AG09309 (cell line): ENCODE measurements at places on chromosomes 1 and 21.

- DNase-seq, result no peak
Measured at GRCh38 chr1:183910845-183911244, 105.9 kb downstream of the RGL1 start.

DNA sequence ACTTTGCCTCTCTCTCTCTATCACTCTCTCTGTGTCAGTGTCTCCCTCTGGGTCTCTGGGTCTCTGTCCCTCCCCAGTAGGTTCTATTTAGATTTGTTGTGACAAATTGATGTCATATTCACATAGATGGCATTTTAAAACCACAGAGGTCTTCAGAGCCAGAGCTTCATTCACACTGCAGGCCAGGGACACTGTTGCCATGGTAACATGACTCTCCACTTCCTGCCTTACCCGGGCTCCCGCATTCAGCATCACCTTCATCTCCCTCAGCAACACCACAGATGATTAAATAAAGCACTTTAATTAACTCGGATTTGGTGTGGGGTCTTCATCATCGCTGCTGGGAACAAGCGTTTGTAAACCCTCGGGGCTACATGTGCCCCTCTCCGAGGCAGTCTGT lies 132.6 kb downstream of the ETS2 start:
- DNase-seq, result no peak

- DNase-seq, result peak; percentile 41
Measured at GRCh38 chr1:100671601-100672000, 47.9 kb upstream of the VCAM1 start.

DNA sequence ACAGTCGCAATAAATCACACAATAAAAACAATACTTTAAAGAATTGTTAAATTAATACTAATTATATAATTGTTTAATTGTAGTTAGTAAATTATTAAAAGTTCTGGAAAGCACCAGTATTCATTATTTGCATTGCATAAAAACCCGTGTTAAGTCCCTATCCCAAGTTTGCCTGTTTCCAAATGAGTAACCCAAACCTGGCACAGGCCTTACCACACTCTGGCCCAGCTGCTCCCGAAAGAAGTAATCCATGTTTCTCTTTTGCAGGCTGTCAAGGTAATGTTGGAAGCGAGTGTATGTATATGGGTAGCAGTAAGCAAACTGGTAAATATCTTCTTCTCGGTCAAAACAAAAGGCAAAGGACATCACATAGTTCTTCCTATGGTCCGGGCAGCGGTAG lies 268.7 kb upstream of the BEND5 start:
- DNase-seq, result no peak

DNA sequence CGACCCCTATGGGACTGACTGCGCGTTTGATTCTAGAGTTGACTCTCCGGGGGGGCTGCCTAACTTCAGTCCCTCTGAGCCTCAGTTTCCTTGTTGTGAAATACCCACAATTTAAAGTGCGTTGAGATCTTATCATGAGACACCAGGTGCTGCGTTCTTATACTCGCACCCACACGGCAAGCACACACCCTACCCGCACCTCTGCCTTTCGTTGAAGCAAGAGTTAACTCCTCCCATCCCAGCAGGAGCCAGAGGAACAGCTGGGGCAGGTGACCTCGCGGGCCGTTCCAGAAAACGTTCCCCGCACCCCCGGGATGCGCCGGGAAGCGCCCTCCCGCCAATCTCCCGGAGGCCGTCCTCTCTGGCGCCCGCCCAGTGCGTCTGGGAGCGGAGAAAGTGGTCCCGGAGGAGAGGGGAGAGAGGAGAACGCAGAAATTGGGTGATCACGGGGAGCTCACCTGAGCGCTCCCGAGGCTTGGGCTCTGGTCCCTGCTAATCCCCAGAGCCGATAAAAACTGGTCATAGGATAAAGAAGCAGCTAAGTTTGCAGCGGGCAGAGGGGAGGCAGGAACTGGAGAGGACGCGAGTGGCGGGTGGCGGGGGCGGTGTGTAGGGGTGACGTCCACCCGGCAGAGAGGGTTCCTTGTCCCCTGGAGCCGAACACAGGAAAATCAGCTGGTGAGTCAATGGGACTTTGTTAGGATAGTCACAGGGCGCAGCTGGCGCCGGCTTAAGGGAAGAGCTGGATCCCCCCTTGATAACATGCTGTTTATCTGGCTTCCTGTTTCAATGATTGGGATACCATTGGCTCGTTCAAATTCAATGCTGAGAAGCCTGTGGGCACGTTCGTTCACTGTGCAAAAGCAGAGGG lies 869 bp downstream of the NAV1 start:
- no peak for DNase-seq

GRCh38 chr1:228555074-228555994 lies 68.2 kb downstream of the RNF187 start:
- DNase-seq, result no peak

- DNase-seq, result no peak
Measured at GRCh38 chr1:198678301-198678836, 39.5 kb downstream of the PTPRC start.

- DNase-seq, result no peak
Measured at GRCh38 chr1:244218220-244218619, 167.1 kb downstream of the ZBTB18 start.

DNA sequence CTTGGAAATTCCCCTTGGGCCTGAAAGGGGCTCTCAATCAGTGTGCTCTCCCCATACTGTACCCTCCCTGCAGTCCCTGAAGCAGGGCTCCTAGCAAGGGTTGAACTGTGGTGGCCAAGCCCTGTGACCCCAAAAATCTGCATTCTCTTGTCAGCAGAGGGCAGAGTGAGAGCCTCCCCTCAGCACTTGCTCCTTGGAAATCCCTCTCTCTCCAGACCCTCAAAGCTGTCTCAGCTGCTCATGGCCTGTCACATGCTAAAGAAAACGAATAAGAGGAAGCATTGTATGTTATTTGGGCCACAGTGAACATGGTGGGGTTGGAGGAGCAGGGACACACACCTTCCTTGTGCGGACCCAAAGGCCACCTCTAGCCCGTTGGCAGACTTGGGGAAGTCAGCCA lies 47.2 kb upstream of the SYNC start:
- DNase-seq, result no peak

DNA sequence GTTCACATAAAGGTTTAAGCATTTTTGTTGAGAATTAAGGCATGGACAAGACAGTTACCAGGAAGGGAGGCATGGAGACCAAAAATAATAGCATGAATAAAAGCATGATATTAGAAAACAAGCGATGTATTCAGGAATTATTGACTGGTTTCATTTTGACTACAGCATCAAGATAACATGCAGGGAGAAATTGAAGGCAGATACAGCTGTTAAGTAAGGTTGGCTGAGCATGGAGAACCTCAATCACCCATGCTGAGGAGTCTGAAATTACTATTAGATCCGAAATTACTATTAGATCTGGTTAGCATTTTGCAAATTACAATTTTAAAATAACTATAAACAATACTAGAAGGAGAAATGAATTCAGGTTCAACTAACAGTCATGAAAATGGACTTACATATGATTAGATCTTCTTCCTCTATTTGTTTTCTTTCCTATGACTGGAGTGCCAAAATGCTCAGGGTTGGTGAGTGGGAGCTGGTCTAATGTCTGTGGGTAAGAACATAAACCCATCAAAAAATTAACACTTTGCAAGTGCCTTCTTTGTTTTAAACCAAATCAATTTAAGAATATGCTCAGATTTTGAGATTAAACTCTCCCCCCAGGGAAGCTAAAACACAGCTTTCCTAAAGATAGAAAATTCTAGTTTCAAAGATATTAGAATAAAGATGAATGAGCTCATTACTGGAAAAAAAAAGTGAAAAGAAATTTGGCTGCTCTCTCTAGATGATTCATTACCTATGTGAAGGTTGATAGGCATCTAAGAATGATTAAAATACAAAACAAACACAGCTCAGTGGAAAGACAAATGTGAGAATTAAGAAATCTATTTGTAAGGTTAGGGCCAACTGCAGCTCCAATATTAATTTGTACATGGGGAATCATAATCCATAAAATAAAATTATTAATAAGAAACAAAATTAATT lies 81.7 kb downstream of the ARID4B start:
- DNase-seq, result no peak

GRCh38 chr1:72670902-72671301 lies 388.6 kb upstream of the NEGR1 start:
- DNase-seq, result no peak

GRCh38 chr1:154940651-154941194 lies 4.2 kb upstream of the PMVK start:
- DNase-seq, result no peak

DNA sequence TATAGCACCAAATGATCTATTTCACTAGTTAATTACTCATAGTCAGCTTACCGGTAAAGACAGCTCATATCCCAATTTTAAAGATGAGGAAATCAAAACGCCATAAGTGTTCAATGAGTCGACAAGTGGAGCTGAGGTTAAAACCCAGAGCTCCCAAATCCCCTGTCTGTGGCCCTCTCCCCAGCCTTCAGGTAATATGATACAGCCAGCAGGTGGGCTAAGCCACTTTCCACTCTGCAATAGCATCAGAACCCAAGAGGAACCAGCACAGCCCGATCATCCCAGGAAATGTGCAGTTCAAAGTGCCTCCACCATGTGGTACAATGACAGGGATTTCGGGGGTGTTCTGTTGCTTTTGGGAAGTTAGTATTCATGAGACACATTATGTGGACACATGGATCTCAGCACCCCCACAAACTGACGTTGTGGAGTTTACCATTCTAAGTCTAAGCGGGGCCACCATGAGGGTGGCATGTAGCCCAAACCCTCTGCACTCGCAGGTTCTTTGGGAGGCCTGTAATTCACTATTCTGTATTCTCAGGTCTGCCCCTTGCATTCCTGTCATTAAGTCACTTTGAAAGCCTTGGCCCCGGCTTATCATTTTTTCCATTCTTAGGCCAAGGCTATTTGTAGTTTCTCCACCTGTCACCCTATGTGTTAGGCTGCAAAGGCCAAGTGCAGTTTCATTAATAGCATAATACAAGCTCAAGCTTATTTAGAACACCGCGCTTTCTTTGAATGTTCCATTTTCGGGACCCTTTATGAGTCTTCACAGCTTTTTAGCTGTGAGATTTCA lies 26.3 kb upstream of the ACTN2 start:
- DNase-seq, result no peak

- peak; percentile 86 for DNase-seq
Measured at GRCh38 chr1:203692565-203693470, 66.2 kb downstream of the ATP2B4 start.

DNA sequence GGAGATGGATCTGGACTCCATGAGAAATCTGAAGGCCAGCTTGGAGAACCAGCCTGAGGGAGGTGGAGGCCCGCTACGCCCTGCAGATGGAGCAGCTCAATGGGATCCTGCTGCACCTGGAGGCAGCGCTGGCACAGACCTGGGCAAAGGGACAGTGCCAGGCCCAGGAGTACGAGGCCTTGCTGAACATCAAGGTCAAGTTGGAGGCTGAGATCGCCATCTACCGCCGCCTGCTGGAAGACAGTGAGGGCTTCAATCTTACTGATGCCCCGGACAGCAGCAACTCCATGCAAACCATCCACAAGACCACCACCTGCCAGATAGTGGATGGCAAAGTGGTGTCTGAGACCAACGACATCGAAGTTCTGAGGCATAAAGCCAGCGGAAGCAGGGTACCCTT lies 601.5 kb upstream of the ZP4 start:
- DNase-seq, result no peak

GRCh38 chr1:186745531-186746146 lies 65.4 kb upstream of the PTGS2 start:
- no peak for DNase-seq

GRCh38 chr1:8810987-8811386 lies 6.5 kb downstream of the RERE start:
- DNase-seq, result no peak

- no peak for DNase-seq
Measured at GRCh38 chr1:204477036-204477740, 17.4 kb downstream of the PIK3C2B start.

DNA sequence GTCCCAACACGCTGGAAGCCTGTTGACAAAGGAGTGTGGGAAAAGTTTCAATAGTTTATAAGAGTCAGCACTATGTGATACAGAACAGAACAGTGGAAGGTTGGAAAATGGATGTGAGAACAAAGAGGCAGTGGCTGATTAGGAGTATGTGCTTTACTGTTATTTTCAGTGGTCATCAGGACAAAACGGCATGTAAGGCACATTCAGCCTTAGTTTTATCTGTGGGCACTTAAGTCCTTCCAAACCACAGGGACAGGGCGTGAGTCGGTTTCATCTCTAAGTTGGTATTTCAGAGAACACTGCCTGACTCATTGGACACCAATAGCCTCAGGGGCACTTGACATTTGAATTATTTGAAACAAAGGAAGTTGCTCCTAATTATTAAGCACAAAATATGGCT lies 306.9 kb downstream of the ASTN1 start:
- DNase-seq, result no peak

DNA sequence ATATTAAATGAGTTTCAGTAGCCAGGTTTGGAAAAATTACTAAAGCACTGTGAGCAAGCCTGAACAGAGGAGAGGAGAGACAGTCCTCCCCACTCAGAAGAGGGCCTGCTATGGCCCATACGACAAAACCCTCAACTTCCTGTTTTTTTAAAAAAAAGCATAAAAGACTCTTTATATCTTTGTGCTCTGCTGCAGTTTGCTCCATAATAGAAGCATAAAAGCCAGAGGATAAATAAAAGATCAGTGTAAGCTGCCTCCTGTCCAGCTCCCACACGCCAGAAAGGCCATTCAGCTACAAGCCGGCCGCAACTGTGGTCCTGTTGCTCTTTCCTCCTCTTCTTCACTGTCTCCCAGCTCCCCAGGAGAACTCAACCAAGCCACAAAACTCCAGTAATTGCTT lies 37.8 kb downstream of the NID1 start:
- no peak for DNase-seq

DNA sequence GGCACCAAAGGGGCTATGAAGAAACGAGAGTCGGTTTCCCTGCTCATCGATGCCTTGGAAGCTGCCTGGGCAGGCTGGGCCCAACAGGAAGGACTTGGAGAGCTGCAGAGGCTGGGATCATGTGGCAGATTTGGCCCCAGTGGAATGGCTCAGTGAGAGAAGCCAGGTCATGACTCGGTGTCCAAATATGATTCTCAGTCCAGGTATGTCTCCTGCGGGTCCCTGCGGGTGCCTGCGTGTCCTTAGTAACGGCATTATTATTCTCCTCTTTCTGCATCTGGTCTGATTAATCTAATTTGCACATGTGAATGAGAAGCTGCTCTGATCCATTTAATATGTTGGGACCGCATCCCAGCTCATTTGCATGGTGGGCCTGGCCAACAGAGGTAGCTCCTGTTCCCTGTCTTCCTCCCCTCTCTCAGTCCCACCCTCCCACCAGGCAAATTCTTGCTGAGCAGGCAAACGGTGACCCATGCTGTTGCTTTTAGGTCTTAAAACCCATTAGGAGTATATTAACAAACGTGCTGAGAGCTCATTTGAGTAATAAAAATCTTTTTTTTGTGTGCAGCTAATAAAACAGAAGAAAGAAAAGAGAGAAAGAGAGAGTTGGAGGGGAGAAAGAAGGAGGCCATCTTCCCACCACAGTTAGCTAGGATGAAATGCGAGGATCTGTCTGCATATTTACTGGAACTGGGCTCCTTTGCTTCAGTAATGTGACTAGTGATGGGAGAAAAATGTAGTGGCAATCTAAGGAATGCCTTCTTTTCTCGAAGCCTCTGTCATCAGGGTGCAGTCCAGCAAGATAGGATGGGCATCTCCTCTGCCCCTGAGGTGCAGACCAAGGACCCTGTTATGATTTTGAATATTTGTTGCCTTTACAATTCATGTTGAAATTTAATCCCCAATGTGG lies 133.5 kb downstream of the HMGB4 start:
- DNase-seq, result no peak

GRCh38 chr1:214192825-214193643 lies 87.9 kb upstream of the SMYD2 start:
- no peak for DNase-seq
